ENCODE measurements at places on chromosomes 16 and 17.

- no peak for DNase-seq
These were observed 637 bp upstream of the HDAC5 start for GRCh38 chr17:44124118-44124438.

- DNase-seq: no peak
These were observed 345.4 kb downstream of the PMP22 start for GRCh38 chr17:14919631-14920213.

- DNase-seq: no peak
These were observed 4.4 kb downstream of the ENPP7 start for GRCh38 chr17:79735096-79735495.

- DNase-seq: no peak
These were observed 11.0 kb downstream of the FUS start for GRCh38 chr16:31190818-31191444.

DNA sequence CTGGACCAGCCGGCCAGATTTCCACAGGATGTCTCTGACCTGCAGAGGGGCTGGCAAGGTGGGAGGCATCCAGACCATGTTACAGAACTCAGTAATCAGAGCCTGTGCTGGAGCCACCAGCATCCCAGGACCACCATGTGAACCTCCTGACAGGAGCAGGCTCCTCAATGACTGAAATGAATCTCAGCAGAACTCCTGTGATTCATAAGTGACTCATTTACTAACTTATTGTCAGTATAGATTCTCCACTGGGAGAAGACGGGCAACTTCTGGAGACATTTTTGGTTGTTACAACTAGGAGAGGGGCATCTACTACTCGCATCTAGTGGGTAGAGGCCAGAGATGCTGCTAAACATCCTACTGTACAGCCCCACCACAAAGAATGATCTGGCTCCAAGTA is 3.1 kb upstream of the WWOX start:
- no peak for DNase-seq

DNA sequence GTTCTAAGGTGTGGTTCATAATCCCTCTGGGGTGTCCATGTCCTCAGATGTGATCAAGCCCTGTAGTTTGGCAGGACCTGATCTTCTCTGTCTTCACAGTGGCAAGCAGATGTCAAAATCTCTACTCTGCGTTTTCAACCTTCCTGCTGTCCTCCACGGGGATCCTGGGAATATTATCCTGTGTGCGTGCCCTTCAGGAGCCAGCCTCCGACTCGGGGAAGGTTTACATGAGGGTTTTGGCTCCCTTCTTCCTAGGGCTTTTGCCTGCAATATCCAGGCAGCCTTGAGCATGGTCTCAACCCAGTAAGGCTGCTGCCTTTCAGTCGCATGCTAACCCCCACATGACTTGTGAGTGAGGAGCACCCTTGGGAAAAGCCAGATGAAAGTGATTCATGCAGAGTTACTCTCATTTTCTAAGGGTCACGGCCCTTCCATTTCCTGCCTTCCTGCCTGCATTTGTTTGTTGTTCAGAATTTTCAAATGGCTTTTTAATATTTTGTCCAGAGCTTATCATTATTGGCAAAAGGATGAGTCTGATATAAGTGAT is 202.2 kb upstream of the CHMP6 start:
- no peak for DNase-seq

All from activated CD4-positive, CD25-positive, alpha-beta regulatory T cell treated with anti-CD3 and anti-CD28 coated beads, Interleukin-2, amount 50 U/mL, for 72 hours (primary cell).